ENCODE measurements at places on chromosomes 1 and 21.

DNA sequence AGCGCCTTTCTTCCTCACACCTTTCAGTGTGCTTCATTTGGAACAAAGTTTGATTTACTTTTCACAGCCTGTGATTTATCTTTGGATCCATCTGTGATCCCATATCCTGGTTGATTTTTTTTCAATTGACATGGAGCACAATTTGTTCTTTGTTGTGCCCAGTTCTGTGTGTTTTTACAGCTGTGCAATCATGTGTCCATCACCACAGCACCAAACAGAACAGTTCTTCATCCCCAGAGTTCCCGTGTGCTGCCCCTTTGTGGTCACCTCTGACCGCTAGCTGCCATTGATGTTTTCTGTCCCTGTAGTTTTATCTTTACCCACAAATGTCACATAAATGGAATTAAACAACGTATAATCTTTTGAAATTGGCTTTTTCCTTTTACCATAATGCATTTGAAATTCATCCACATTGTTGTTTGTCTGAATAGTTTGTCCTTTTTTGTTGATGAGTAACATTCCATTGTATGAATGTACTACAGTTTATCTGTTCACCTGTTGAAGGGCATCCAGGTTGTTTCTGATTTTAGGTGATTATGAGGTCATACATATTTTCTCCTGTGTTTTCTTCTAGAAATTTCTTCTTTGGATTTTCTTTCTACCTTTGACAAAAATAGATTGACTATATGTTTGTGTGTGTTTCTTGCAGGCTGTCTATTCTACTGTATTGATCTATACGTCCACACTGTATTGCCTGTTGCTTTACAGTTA is 17.4 kb downstream of the MIGA1 start:
- DNase-seq, result no peak

DNA sequence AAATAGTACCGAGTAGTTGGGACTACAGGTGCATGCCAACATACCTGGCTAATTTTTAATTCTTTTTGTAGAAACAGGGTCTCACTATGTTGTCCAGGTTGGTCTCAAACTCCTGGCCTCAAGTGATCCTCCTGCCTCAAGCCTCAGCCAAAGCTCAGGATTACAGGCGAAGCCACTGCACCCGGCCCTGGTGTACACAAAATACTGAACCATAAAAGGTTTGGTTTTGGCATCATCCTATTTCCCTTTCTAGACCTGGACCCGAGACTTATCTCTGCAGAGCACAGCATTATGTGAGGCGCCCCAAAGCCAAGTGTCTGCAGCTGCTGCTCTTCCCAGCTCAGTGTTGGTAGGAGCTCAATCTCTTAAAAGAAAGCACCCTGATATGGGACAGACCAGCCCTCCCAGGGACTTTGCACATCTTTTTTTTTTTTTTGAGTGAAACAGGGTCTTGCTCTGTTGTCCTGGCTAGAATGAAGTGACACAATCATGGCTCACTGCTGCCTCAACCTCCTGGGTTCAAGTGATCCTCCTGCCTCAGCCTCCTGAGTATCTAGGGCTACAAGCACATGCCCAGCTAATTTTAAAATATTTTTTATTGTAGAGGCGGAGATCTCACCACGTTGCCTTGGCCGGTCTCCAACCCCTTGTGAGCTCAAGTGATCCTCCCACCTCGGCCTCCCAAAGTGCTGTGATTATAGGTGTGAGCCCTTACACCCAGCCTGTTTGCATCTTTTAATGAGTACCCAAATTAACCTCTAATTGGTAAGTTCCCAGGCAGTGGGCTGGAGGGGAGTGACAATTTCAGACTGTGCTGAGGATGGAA is 20.4 kb downstream of the TEX35 start:
- no peak for DNase-seq

- DNase-seq, result no peak
Measured at GRCh38 chr1:236486356-236487002, 37.3 kb upstream of the LGALS8 start.

GRCh38 chr1:109751531-109752260 is 10.9 kb upstream of the GSTM3 start:
- DNase-seq, result no peak

DNA sequence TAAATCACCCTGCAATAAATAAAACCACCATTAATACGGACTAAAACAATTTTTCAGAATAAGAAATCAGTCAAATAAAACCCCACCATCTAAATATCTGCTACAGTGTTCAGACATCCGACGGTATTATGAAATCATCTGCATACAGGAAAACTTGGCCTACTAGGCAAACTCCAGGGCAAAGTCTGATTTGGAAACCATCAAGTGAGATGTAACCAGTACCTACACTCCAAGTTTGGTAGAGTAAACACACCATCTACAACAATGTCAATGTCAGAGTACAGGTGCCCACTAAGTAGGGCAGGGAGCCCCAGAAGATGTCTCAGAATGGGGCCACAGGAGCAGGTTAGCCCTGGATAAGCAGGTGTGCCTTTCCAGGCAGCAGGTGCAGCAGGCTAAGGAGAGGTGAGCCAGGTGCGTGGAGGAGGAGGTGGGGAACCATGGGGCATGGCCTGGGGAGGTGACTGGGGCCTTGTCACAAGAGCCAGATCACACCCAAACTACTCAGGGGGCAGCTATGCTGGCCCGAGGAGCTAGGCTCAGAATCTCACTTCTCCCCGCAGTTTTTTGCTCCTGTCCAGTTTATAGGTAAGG is 59.6 kb downstream of the CAPZB start:
- DNase-seq, result no peak

GRCh38 chr1:47699492-47700235 is 261.8 kb downstream of the FOXD2 start:
- DNase-seq, result no peak

GRCh38 chr1:224785622-224786021 is 143.9 kb upstream of the DNAH14 start:
- DNase-seq, result no peak

- no peak for DNase-seq
Measured at GRCh38 chr1:229970714-229971113, 96.3 kb upstream of the GALNT2 start.

DNA sequence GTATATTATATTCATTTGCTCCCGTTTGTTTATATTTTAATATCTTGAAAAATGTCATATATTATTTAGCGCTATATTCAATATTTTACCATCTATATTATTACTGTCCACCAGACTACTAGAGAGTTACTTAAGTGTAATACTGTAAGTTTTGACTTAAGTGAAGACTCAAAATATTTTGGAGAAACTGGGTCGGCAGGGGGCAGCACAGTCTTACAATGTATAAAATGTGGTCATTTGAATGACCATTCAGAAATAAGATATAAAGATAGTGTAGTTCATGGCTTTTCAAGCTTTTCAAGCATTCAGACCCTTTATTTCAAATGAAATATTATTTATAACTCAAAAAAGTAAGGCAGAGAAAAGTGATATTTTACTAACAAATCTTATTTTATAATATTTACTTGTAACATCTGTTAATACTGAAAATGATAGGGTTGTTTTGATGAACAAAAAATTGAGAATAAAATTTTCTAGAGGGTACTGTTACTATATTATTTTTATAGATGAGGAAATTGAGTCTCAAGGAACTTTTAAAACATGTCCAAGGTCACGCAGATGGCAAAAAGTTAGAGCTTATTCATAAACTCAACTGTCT is 89.0 kb upstream of the SERTAD4 start:
- peak; percentile 30 for DNase-seq

- no peak for DNase-seq
Measured at GRCh38 chr1:160133990-160134770, 17.2 kb upstream of the ATP1A4 start.

- no peak for DNase-seq
Measured at GRCh38 chr1:157376681-157377080, 175.6 kb downstream of the FCRL5 start.

DNA sequence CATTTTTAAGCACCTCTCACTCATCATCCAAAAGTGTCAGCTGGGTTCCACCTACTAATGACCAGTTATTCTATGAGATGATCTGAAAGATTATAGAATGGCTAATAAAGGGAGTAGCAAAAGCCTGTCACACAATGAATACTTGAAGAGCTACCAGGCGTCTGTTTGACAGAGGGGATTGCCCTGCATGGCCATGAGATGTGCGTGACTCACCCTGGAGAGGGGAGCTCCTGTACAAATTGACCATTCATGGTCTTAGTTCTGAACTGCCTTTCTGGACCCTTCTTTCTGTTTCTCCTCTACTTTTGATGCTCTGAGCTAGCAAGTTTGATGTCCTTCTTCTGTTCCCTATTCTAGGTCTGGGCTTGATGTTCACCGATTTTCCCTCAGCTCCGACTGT is 85.2 kb upstream of the ABCD3 start:
- no peak for DNase-seq
